ENCODE measurements at places on chromosomes 3 and 15.

DNA sequence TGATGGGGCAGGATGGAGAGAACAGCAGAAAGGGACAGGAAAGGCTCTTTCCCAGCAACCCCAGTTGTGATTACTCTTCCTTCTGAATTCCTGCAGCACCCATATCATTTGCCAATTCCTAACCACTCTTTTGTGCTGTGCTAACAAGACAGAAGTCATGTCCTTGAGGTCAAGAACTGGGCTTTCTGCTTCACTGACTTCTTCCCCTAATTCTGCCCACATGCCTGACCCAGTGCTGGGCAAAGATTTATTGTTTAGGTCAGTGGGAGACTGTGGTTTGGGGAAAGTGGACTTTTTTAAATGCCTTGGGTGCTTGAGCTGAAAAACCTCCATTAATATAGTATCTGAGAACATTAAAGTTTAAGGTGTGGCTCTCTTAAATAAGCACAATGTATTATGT lies 4.2 kb upstream of the EFCAB12 start:
- DNase-seq: no peak

GRCh38 chr3:143538577-143538981 lies 309.7 kb downstream of the SLC9A9 start:
- DNase-seq: no peak

DNA sequence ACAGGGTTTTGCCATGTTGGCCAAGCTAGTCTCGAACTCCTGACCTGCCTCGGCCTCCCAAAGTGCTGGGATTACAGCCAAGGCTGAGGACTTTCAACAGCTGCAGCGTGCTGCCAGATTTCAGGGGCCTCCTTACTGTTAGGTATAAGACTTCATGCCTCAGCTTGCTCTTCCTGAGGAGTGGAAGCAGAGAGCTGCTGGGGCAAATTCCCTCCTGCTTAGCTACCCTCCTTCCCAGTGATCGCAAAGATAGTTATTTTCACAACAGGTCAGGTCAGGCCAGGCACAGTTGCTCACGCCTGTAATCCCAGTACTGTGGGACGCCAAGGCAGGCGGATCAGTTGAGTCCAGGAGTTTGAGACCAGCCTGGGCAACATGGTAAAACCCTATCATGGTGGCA lies 2.6 kb upstream of the CPNE9 start:
- DNase-seq: no peak

GRCh38 chr3:73046195-73046594 lies 15.3 kb upstream of the EBLN2 start:
- no peak for DNase-seq

DNA sequence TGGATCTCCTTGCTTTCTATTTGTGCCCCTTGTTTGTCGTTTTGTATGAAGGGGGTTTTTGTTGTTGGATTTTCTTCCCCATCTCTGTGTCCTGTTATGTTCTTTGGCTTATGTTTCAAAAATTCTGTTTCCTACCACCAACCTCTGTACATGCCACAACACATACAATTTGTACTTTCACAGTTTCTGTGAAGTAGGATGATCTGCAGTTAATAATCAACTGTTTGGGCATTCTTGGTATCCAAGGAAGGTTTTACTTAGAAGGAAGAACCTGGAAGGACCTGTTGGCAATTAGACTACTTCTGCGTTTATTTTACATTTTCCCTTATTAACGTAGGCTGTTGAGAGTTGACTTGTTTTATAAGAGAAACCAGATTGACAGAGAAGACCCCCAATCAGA lies 8.3 kb downstream of the SETD5 start:
- no peak for DNase-seq

- DNase-seq: no peak
These were observed at the start of gene GHRL for GRCh38 chr3:10292505-10293419. GHRL (minus strand) TSS chr3:10292947; CDS start chr3:10290180, 2,767 bp downstream.

DNA sequence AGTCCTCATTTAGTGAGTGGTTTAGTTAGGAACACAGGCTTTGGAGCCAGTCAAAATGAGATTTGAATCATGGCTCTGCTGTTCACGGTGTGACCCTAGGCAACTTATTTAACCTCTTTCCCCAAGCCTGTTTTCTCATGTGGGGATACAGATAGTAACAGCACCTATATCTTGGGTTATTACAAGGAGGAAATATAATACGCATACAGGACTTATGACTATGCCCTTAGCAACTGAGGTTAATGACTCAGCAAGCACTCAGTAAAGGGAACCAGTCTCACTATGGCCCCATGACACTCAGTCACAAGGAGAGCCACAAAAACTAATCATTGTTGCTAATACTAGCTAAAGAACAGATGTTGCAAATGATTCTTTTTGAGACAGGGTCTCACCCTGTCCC lies 45.9 kb downstream of the SUMF1 start:
- DNase-seq: no peak

GRCh38 chr3:196533260-196533681 lies 18.1 kb upstream of the SMCO1 start:
- no peak for DNase-seq

GRCh38 chr3:47794544-47794943 lies 8.4 kb upstream of the DHX30 start:
- DNase-seq: no peak

- DNase-seq: no peak
These were observed 470.1 kb downstream of the MFSD1 start for GRCh38 chr3:159271799-159272512.

DNA sequence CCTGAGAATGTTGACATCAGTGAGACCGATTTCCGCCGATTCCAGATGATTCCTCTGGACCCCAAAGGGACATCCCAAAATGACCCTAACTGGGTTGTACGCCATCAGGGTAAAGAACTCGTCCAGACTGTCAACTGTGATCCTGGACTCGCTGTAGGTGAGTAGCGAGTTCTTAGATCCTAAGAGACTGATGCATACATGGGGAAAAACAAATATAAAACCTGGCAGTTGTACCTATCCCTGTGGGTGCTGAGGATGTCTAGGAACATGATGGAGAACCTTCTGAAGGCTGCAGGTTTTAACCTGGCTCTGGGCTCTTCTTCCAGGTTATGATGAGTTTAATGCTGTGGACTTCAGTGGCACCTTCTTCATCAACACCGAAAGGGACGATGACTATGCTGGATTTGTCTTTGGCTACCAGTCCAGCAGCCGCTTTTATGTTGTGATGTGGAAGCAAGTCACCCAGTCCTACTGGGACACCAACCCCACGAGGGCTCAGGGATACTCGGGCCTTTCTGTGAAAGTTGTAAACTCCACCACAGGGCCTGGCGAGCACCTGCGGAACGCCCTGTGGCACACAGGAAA lies 12.3 kb downstream of the THBS1 start:
- DNase-seq: no peak

- DNase-seq: no peak
These were observed 49.8 kb downstream of the KCNMB2 start for GRCh38 chr3:178586076-178586475.

GRCh38 chr3:15384510-15385237 lies 42.7 kb downstream of the METTL6 start:
- no peak for DNase-seq

GRCh38 chr15:31080591-31081014 lies 20.9 kb downstream of the TRPM1 start:
- DNase-seq: no peak

DNA sequence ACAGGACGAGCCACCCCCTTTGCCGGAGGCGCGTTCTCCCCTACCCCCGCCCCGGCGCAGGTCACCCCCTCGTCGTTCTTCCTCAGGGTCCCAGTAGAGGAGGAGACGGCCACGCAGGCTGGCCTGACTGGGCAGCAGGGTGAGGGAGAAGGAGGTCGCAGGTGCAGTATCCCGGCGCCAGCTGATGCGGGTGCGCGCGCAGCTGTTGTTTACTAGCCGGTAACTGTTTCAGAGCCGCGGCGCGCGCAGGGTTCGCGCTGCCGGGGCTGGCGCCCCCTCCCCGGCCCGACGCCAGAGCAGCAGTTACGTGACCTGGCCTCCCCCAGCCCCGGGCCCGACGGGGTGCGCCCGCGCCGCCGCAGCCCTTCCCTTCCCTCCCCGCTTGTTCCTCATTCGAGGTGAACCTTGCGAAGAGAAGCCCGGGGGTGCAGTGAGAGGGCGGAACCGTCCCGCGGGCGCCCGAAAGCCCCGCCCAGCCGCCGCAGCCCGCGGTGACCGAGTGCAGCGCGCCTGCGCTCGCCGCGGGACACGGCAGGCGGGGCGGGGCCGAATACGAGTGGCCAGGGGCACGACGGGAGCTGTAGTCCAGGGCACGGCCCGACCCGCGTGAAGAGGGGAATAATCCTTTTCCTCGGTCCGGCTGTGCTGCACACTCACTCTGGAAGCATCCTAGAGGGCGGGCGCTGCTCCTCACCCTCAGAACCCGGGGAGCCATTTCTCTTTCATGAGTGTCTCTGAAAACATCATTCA lies at the start of gene SLC12A6:
Gene SLC12A6 (minus strand): TSS at position 225 of the 750 bp plus-strand sequence. CDS start 1,101 bp downstream, outside the sequence.
- no peak for DNase-seq

- no peak for DNase-seq
These were observed 212.6 kb downstream of the GAP43 start for GRCh38 chr3:115835946-115836345.

DNA sequence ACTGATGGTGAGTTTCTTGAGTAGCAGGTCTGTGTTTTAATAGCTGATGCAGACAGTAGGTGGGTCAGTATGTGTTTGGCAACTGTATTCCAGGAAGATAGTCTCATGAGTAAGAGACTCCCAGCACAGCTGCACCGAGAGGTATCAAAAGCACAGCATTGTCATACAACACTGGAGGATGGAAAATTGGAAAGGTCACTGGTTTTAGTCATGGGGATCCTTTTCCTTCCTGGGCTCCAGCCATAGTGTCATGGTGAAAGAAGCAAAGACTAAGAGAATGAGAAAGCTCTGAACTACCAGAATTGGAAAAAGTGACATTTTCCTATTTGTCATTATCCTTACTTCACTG lies 61.5 kb downstream of the P3H2 start:
- no peak for DNase-seq

Measured in NCI-H187 treated with DMSO at 0.1 percent for 48 hours (cell line).